ENCODE measurements at places on chromosomes 2 and 18.

GRCh38 chr2:231037731-231038482 is 584 bp downstream of the C2orf72 start:
- DNase-seq, result no peak

DNA sequence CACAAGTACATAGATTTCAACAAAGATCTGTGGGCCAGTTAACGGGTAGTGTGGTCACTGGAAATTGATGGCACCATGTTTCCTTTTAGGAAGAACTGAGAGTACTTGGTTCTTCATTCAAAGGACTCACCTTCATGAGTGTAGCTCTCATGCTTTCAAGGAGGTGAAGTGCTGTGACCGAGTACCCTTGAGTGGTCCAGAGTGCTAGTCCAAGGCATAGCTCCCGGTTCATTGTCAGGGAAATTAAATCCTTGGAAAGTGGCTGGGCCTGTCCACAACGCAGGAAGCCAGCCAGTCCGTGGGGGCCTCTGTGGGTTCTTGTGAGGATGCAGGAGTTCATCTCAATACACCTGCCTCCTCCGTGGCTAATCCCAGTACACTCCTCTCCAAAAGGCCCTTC is 295.1 kb downstream of the GALR1 start:
- no peak for DNase-seq

GRCh38 chr2:6773694-6774044 is 92.0 kb downstream of the CMPK2 start:
- DNase-seq, result no peak

DNA sequence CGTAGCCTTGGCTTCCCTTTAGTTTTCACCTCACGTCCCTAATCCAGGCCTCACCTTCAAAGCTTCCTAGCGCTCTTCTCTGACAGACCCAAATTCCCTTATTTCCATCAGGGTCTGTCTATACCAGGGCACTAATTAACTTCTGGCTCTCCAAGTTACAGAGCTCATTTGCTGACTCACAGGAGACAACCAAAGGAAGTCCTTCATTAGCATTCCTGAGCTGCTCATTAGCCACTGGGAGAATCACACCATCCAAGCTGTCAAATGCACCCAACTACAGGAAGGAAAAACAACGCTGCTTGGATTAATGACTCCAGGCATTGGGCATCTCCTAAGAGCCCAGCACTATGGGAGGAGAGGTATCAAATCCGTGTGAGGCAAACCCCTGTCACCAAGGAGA is 109.8 kb upstream of the ALK start:
- no peak for DNase-seq
